ENCODE measurements at places on chromosomes 13 and 19.

DNA sequence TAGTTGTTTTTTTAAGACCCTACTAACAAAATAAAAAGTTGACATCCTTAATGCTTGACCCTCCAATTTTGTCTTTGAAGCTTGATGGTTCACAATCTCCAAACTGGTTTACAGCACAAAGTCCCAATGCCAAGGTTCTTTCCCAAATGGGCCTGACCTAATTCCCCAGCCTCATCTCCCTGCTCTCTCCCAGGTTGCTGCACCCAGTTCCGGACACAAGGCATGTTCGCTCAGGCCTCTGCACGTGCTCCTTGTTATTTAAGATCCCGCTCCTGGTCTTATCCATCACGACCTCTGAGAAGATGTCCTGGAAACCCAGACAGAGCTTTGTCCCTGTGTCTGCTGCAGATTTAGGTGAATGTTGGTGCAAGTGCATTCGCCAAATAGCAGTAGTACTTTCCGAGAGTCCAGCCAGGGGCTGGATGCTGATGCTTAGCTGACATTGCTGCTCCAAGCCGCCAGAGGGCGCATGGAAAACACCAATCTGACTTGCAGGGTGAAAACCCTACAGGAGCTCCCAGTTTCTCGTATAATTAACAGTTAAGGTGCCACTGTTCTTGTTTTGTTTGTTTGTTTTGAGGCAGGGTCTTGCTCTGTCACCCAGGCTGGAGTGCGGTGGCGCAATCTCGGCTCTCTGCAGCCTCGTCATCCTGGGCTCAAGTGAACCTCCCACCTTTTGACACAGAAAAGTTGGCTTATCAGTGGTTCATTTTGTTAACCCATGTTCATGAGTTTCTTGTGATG lies 18.5 kb downstream of the LYPD3 start:
- DNase-seq = peak; percentile 88

DNA sequence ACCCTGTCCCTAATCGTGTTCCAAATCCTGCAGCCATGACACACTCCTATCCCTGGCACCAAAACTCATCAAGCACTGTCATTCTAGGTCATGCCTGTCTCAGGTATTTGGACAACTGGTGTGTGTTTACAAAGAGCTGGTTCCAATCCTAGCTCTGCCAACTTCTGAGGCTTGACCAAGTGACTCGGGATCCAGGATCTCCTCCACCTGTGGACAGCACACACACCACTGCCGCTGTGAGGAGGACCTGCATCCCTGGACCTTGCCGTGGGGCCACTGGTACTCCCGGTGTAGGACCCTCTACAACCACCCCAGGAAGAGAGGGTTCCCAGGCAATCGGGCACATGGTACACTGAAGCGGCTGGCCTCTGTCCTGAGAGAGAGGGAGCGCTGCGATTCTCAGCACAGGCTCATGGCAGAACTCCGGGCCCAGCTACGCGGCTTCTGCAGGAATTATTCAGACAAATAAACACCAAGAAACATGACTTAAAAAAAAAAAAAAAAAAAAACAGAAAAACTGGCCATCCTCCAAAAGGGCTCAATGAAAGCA lies 20.4 kb downstream of the MLLT1 start:
- DNase-seq = no peak

DNA sequence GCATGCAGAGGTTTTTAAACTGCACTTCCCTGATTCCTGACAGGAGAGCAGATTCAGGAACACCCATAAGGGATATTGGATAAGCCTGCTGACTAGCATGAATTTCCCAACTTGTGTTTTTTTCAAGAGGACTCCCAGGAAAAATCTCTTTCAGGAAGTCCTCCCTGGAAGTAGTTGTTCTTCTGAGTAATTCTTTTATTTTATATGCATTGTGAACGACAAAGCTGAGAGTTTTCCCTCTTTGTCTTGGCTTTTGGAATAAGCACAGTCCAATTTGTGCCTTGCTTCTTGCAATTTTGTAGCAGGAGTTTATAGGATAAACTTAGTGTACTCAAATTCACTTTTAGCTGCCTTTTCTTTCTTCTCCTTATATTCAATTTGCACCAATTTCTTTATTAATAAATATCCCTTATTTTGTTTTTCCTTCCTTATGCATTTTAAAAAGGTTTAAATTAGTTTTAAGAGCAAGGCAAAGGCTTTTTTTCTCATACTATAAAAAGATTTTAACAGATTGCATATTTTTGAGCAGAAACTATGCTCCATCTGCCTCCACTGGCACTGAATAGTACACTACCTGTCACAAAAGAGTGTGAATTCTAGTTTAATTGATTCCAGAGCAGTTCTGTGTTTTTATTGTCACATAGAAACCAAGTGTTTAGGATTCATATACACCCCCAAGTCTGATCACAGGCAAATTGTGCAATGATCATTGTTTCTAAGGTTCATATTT lies 543.3 kb upstream of the SPRY2 start:
- DNase-seq = peak; percentile 14

- peak; percentile 59 for DNase-seq
Observed at GRCh38 chr13:108227651-108228272, 9.6 kb downstream of the ABHD13 start.

DNA sequence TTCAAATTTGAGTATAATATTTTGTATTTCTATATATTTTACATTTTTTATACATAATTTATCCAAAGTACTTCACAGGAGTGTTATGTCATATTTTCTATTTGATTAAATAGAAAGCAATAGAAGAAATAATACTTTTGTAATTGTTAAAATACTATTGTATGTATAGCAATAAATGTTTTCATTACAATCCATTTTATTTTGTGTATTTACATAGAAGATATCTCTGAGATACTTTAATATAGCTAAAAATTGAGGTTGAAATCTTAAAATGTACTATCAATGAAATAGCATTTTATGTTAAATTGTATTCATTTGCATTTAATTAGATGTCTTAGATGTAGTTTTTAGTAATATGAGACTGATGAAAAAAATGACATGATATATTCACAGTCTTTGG lies 1109.6 kb upstream of the MIR17HG start:
- DNase-seq = no peak

DNA sequence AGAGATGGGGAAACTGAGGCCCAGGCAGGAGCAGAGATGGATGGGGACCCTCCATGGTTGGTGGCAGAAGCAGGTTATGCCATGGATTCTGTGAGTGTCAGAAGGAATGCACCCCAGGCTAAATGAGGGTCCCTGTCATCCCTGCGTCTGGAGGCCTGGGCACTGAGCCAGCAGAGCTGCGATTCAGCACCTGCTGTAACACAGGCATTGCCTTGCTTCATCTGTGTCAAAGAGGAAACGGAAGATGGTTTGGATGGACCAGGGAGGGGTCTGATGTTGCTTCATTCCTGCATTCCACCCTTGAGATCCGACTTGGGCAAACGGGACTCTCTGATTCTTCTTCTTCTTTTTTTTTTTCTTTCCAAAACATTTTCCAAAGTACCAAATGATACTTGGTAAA lies 1.2 kb downstream of the C5AR1 start:
- DNase-seq = peak; percentile 31

DNA sequence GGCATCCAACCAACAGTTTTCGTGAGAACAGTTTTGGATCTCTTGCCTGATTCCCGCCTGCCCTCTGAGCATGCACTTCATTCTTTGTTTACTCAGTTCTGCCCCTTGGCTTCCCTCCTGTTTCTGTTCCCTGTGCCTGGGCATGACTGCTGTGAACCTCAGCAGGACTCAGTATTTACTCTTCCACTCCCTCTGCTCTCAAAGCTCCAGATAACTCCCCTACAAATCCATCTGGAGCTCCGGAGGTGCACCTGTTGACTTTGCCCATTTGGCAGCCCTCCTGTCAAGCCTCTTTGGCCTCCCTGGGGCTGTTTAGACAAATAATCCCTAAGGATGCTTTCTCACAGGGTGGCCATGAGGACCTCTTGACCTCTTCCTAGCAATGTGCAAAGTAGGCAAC lies 34.2 kb upstream of the ARGLU1 start:
- DNase-seq = no peak

DNA sequence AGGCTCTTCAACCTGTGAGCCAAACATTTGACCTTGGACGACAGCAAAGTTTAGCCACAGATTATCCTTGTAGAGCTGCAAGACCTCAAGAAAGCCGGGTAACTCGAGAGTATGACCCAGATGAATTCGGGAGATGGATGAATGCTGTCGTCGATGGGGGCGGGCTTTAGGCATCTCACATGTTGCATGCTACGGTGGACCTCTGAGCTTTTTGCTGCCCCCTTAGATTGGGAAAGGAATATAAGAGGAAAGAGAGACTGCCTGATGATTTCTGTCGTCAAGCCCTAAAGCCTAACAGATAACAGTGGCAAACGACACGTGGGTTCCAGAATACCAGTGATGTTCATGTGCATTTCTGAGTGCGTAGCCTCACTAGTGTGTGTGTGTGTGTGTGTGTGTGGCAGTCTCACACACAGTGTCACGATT lies 730 bp upstream of the ABCC4 start:
- peak; percentile 8 for DNase-seq
